Caco-2 (cell line): ENCODE measurements at places on chromosomes 7 and 10. TPM values are rescaled to one million over a fixed set of nuclear protein-coding genes. Genes with fewer than 3 reads are reported as not detected.

The AGAP9 gene
- 20.7 and 26.1 TPM in 2 replicates for total RNA-seq

The DNA2 gene
- 85.5 and 88.1 TPM in 2 replicates for total RNA-seq

DNA sequence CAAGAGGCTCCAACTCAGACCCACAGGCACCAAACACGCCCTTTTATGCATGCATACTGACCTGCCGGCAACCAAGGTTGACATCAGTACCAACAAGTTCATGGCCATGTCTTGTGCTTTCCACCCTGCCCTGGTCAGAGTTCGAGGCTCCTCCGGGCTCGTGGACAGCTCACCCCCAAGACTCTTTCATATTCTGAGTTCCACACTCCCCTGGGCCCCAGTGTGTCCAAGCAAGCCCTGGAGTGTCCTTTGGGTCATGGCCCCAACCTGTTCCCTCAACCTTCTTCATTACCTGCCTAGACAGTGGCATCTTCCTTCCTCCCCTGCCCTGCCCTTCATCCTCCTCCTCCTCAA lies 40.5 kb downstream of the HIF1AN start:
- DNase-seq: no peak

The CAV1 gene
- total RNA-seq: 4.9 and 6.0 TPM in 2 replicates

DNA sequence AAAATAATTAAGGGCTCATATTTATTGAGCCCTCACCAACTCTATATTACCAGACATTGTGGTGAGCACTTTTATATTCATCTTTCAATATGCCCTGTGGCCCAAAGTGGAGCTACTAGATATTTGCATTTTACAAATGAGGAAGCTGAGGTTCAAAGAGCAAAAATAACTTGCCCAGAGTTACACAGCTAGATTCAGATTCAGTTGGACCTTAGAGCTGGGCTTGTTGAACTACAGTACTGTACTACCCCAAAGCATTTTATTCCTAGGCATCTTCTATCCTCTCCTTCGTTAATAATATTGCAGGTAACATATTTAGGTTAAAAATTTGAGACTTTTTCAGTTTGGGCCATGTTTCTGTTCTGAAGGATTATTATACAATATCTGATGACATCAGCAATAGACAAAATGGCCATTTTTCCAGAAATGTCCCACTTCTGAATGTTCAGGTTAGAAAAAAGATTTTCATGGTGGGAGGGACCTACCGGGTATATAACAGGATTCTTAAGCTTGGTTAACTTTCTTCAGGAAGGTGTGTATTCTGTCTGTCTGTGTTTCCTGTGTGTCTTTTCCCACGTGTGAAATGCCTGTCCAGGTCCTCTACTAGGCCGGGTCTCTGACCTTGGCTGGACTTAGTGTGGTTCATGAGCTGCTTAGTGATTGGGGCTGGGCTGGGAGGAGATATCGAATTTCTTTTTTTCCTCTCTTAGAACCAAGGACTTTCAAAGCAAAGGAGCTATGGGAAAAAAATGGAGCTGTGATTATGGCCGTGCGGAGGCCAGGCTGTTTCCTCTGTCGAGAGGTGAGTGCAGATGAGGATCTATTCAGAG lies 13.6 kb downstream of the PRXL2A start:
- DNase-seq: no peak

The KIAA1549 gene
- 19.9 and 21.9 TPM in 2 replicates for total RNA-seq

The TMEM196 gene
- total RNA-seq: not detected in 2 replicates

- DNase-seq: no peak
Observed at GRCh38 chr10:132574288-132574687, 36.7 kb downstream of the INPP5A start.

The CLDN3 gene
- 19.6 and 21.0 TPM in 2 replicates for total RNA-seq

- DNase-seq: no peak
Observed at GRCh38 chr10:34280599-34281374, 534.3 kb downstream of the PARD3 start.

The OR2A5 gene
- not detected in 2 replicates for total RNA-seq

The HIF1AN gene
- total RNA-seq: 71.2 and 72.5 TPM in 2 replicates

- DNase-seq: no peak
Observed at GRCh38 chr7:81690251-81690650, 79.6 kb downstream of the HGF start.

The SLC26A3 gene
- total RNA-seq: 0.79 and 2.0 TPM in 2 replicates

DNA sequence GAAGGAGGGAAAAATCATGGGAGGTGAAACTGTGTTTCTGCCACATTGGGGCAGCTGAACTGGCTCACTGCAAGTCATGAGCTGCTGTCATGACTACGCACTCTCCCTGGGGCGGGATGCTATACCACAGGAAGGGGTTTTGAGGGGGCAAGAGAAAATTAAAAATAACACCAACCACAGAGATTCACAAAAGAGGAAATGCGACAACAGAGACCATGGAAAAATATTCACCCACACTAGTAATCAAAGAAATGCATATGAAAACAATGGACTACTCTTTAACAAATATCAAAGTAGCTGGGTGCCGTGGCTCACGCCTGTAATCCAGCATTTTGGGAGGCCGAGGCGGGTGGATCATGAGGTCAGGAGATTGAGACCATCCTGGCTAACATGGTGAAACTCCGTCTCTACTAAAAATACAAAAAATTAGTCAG lies 65.2 kb upstream of the TM9SF3 start:
- no peak for DNase-seq

The GIMAP8 gene
- total RNA-seq: 0.07 TPM in 1 of 2 replicates, not detected in the other

DNA sequence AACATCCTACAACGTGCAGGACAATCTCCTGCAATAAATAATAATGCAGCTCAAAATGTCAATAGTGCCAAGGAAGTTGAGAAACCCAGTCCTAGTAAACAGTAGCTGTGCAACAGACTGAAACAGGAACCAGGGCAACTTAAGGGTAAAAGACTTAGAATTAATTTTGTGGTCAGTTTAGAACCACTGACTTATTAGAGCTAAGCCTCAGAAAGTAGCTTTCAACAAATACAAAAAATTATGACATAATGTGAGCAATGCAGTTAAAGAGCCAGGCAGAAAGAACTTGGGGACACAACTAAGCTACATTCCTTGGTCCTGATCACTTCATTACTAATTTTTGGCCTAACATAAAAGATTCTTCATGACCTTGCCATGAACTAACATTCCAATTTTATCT lies 195.4 kb downstream of the MACC1 start:
- DNase-seq: no peak

GRCh38 chr10:122515588-122516231 lies 44.8 kb upstream of the DMBT1 start:
- no peak for DNase-seq

DNA sequence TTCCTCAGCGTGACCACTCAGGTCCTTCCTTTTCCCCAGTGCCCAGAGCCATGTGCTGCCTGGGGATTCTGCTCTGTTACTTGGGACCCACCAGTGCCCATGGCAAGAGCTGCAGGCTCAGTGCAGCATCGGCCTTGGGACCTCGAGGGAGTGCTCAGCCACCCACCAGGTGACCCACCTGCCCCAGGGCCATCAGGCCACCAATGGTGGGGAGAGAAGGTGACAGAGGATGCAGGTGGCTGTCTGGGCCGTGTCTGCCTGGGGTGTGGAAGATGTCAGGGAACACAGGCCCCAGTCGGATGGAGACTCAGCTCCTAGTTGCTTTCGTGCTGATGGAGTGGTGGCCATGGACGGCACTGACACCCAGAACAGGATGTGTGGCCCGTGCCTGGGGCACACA lies 104.7 kb upstream of the FAM20C start:
- DNase-seq: no peak

DNA sequence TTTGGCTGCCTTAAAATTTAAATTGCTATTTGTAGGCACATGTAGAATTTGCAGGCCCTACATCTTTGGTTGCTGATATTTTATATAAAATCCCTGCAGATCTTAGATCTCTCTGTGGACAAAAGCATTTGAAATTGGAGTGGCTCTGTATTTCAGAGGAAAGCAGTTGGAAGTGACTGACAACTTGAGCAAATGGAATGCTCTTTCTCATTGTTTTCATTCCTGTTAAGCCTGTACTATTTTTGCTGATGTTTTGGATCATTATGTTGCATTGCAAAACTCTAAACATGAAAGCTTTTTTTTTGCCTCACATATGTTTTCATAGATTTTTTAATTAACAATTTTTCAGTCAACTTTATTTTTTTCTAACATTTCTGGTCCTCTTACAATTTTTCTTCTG lies 251.2 kb upstream of the MDFIC start:
- DNase-seq: no peak

DNA sequence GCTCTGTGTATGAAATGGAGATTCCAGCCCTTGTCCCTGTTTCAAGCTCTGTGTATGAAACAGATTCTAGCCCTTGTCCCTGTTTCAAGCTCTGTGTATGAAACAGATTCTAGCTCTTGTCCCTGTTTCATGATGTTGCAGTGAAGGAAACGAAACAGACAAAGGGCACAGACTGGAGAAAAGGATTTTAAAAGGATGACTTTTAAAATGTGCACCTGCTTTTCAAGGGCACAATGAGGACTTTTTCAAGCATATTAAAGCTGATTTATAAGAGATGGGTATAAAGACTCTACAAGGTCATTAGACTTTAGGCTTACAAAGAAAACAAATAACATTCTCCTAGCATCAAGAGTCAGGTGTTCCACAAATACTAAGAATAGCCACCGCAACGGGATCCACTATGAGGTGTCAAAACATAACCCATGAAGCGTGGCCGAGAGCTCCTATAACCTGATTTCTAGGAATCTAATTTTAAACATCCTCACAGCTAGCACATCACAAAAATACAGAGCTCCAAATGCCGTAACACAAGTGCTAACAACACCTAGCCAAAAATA lies 29.0 kb downstream of the DIP2C start:
- no peak for DNase-seq

DNA sequence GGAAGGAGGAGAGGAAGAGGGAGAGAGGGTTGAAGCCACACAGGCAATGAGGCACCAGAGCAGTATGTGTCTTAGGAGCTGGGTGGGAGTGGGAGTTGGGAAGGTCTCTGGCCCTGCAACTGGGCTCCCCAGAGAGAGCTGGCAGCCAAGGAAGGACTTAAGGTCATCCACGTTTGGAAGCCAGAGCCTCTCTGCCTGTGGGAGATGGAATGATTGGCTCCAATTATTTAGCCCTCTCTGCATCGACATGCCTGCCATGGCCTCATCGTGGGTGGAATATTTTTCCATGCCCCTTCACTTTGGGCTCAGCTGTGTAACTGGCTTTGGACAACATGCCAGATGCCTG lies 478.5 kb downstream of the RPS24 start:
- DNase-seq: no peak

- no peak for DNase-seq
Observed at GRCh38 chr7:151981223-151981622, 25.0 kb downstream of the GALNTL5 start.
